Stimulated activated CD4-positive, alpha-beta T cell treated with anti-CD3 and anti-CD28 coated beads, TNF-alpha, amount 100 ng/mL, for 1 hour (primary cell): ENCODE measurements at places on chromosomes 2 and 18.

- no peak for DNase-seq
Observed at GRCh38 chr2:161975062-161975812, 98.8 kb downstream of the DPP4 start.

- DNase-seq: no peak
Observed at GRCh38 chr2:54858021-54858681, 134.7 kb downstream of the EML6 start.

DNA sequence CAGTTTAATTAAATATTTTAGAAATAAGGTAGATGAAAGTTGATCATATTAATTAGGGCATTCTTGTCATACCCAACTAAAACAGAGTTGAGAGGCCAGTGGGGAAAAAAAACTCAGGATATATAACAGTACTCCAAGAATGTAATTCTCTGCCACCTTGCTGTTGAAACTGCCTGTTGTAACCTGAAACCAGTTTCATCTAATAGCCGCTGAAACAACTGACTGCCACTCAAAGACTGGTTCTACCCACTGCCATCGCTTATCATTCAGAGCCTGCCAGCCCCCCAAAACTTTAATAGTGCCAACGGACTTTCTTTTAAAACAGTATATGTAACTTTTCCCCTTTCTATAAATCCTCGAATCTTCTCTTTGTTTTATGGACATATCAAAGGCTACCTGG, 37.7 kb upstream of the FSIP2 start:
- no peak for DNase-seq

- DNase-seq: no peak
Observed at GRCh38 chr2:220949466-220949865, 622.6 kb downstream of the EPHA4 start.

DNA sequence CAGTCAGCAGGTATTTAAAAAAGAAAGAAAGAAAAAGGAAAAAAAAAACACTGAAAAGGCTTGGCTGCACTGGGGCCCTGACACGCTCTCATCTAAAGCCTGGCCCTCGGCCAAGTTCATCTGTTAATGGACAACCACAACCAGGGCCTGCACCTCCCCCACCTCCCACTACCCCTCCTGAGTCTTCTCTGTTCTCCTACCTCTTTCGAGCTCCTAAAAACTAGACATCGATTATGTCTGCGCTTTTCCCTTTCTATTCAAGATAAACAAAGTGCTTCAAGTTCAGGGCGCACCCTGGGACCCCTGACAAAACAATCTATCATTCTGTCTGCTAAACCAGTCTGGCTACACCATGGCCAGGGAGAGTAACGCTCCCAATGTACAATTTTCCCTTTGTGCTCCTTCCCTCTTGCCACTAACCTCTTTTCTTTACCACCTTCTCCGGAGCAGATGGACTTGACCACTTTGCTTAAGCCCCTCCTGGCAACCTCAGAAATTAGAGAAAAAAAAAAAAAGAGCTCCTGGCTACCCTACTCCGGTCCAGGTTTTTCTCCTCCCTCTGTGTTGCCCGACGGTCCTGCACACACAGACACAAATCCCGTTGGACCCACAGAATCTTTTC, 22.7 kb downstream of the BCL11A start:
- no peak for DNase-seq

GRCh38 chr2:216086207-216086893, 4.6 kb downstream of the TMEM169 start:
- no peak for DNase-seq

- no peak for DNase-seq
Observed at GRCh38 chr2:8196316-8196715, 485.5 kb upstream of the ID2 start.

DNA sequence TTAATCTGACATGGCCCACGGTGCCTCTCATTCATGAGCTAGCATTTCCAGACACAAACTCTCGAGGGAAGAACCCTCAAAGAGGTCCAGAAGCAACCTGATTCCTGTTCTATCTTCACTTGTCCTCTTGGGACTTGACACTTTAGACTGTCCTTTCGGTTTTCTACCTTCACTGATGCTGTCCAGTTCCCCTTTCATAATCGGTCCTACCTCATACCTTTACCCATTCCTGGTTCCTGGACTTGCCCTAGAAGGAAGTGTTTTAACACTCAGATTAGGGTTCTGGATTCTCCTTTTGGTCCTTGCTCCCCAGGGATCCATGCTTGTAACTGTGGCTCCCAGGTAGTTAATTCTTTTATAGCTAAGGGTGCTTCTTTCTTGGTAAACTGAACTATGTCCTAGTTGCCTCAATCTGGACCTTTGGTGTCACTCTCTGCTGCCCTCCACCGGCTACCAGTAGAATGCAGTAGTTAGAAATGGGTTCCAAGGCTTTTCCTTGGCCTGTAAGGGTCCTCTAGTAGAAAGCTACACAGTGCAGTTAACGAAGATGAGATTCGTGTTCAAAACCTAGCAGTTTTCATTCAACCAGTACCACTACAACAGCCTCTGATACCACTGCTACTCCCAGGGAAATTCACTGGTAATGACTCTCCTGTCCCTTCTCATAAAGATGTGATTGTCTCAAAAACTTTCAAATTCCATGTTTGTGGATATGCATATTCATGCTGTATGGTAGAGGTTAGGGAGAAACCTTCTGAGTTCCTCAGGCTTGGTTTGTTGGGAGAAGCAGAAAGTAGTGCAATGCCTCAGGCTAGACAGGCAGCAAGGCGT, 178.1 kb upstream of the CYP26B1 start:
- no peak for DNase-seq

- no peak for DNase-seq
Observed at GRCh38 chr2:98634406-98635092, 26.2 kb downstream of the UNC50 start.

- DNase-seq: no peak
Observed at GRCh38 chr2:7015007-7015950, 98.1 kb downstream of the RNF144A start.

DNA sequence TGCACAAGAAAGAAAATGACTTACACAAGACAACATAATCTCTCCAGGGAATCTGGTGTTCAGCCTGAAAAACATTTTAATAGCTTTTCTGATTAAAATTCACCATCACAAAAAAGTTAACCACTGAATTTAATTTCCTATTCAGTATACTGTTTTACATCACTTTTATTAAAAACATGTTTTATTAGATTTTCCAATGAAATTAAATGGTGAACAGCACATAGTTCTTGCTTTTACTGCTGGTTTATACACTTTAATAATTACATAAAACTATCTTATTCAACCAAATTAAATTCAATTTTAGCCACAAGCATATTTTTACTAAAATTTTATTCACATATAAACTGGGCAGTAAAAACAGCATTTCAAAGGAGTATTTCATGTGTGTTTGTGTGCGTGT, 138.3 kb downstream of the NOL4 start:
- DNase-seq: no peak

GRCh38 chr2:127664065-127664894, 11.1 kb downstream of the LIMS2 start:
- no peak for DNase-seq

- DNase-seq: no peak
Observed at GRCh38 chr2:74864728-74865722, 31.1 kb downstream of the HK2 start.
